ENCODE measurements at places on chromosomes 2 and 18. TPM values are rescaled to one million over a fixed set of nuclear protein-coding genes. Genes with fewer than 3 reads are reported as not detected.

DNA sequence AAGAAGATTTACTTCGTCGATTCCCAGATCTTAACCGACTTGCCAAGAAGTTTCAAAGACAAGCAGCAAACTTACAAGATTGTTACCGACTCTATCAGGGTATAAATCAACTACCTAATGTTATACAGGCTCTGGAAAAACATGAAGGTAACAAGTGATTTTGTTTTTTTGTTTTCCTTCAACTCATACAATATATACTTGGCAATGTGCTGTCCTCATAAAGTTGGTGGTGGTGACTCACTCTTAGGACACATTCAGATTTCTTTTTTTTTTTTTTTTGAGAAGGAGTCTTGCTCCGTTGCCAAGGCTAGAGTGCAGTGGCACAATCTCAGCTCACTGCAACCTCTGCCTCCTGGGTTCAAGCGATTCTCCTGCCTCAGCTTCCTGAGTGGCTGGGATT, 26.8 kb downstream of the MSH2 start:
- DNase-seq: no peak

DNA sequence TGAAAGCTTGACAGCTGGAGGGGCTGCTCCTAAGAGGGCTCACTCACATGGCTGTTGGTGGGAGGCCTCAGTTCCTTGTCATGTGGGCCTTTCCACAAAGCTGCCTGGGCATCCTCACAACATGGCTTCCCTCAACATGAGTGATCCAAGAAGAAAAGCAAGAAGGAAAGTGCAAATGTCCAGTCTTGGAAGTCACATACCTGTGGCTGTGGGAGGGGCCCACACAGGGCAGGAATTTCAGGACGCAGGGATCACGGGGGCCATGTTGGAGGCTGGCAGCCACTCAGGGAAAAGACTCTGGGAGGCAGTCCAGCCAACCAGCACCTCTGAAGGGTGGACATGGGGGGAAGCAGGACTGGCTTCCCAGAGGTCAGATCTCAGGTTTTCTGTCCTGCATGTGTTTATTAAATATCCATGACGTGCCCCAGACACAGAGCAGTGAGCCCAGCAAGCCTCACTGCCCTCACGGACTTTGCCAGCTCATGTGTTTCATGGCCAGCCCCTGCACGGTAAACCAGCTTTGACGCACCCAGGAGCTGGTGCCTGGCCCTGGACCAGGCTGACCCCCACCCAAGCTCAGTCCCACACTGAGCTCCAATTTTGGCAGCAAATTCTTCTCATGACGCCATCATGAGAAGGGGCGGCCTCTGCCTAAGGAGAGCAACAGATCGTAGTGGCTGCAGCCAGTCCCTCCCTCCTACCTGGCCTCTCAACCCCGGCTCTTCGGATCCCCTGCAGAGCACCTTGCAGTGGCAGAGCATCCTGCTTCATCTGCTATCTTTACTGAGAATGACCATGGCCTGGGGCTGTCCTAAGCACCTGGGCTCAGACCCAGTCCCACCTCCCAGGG, 34.7 kb upstream of the GPR17 start:
- DNase-seq: no peak

- DNase-seq: no peak
Measured at GRCh38 chr2:230422149-230422548, 6.1 kb downstream of the SP100 start.

Gene SLC19A3
- total RNA-seq: 0.59 TPM

DNA sequence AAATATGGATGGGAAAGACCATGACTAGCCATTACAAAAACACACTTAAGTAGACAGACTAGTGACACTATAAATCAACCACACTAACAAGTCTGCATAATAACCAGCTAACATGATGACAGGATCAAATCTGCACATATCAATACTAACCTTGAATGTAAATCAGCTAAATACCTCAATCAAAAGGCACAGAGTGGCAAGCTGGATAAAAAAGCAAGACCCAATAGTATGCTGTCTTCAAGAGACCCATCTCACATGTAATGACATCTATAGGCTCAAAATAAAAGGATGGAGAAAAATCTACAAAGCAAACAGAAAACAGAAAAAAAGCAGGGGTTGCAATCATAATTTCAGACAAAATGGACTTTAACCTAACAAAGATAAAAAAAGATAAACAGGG, 16.3 kb downstream of the PFN4 start:
- DNase-seq: no peak

DNA sequence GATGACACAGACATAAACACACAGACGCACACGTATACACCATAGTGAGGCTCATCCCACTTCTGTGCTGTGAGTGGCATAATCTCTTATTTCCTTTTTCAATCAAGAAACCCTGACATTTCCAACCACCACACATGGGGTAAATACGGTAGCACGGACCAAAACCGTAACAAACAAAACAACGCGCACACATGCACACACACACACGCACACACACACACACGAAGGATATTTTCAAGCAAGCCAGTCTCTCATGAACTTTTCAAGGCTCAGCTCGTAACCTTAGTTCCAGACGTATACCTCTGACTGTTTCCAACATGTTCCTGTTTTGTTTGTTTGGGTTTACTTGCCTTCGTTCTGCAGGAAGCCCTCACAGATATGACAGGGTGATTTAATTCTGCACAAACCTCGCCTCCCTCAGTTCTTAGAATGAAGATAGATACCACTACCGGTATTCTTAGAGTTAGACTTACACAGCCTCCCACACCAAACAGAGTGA, 119.8 kb downstream of the BCL2 start:
- no peak for DNase-seq
